ENCODE measurements at places on chromosomes 7 and 10. TPM values are rescaled to one million over a fixed set of nuclear protein-coding genes. Genes with fewer than 3 reads are reported as not detected.

DNA sequence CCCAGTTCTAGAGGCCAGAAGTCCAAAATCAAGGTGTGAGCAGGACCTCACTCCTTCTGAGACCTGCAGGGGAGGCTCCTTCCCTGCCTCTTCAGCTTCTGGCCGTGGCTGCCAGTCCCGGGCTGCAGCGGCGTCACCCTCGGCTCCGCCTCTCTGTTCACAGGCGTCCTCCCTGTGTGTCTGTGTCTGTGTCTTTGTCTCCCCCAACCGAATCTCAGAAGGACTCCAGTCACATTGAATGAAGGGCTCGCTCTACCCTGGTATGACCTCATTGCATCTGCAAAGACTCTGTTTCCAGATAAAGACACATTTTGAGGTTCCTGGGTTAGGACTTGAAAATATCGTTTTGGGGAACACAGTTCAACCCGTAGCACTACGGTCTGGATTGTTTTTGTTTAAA is 33.1 kb upstream of the GALNT11 start:
- DNase-seq = peak; percentile 28

DNA sequence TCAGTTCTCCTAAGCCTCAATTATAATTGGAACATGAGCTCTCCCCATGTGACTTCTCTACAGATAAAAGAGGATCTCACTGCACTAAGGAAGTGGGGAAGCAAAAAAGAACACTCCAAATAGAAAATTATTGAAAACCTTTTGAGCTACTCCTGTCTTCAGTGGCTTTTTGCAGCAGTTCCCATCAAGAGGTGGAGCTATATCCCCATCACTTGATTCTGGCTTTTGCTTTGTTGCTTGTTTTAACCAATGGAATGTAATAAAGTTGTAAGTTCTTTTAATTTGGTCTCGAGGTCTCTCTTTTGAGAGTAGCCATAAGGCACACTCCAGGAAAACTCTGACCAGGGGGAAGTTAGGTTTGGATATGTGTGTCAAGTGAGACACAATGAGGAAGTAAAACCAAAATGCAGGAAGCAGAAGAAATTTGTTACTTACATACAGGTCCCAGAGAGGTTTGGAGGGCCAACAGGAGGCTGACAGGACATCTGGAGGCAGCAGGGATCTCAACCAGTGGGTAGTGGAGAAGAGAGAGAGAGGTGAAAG is 569.4 kb downstream of the HTR7 start:
- DNase-seq = no peak

GRCh38 chr7:22156205-22156604 is 200.7 kb downstream of the RAPGEF5 start:
- DNase-seq = no peak

DNA sequence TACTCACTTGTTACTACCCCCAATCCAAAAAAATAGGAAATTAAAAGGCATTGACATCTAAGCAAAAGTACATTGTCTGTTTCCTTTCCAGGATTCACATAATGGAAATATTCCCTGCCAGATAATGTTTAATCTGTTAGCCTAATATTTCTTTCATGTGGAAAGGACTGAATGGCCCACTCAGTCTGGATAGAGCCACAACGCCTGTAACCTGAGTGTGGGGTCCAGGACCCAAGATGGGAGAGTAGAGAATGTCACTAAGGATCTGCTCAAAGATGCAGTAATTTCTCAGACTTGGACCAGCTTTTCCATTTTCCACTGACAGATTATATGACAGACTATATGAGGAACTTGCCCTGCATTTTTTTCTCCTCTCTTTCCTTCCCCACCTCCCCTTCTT is 1088.9 kb downstream of the KCNMA1 start:
- no peak for DNase-seq

DNA sequence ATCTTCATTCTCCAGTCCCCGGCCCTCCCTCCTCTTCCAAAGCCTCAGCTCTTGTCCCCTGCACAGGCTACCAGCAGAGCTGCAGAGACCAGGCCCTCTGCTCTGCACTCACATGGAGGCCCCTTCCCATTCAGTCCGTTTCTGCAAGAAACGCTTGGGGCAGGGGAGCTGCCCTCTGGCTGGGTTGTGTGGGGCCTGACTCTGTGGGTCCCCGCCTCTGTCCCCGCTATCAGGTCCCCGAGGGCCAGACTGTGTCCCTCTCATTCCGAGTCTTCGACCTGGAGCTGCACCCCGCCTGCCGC is 1.5 kb downstream of the PCOLCE start:
- no peak for DNase-seq

GRCh38 chr7:95539426-95539825 is 53.7 kb downstream of the ASB4 start:
- DNase-seq = no peak

GRCh38 chr7:31145339-31145738 is 93.2 kb downstream of the ADCYAP1R1 start:
- DNase-seq = no peak

DNA sequence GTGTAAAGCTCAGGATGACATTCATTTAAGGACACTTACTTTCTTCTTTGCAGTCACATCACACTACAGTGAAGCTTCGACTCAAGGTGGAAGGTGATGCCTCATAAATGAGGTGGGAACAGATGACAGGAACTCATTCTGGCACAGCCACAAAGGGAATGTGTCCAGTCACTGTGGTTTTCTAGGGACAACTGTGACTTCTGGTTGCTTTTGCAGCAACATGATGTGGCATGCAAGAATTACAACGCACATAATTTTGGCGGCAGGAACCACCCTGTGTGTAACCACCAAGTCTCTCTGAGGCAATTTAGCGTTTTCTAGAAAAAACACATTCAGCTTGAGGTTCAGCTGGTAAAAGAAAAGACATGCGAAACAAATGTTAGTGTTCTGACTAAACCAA is 32.0 kb upstream of the FERD3L start:
- DNase-seq = no peak

DNA sequence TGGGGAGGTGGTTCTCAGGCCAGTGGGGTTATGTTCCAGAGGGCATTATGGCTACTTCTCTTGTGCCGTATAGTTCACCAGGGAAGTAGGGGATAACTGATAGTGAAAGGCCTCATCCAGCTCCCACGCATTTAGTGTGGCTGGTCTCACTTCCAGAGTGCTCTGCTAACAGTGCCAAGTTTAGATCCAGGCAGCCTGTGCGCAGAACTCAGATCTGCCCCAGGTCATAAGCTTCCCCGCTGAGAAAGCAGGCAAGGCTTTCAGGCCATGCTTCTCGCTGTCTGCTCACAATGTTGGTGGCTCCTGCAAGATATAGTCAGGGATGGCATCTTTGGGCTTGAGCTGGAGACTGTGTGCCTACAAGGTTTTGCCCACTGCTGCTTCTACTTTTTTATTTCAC is 11.3 kb downstream of the AGK start:
- no peak for DNase-seq

DNA sequence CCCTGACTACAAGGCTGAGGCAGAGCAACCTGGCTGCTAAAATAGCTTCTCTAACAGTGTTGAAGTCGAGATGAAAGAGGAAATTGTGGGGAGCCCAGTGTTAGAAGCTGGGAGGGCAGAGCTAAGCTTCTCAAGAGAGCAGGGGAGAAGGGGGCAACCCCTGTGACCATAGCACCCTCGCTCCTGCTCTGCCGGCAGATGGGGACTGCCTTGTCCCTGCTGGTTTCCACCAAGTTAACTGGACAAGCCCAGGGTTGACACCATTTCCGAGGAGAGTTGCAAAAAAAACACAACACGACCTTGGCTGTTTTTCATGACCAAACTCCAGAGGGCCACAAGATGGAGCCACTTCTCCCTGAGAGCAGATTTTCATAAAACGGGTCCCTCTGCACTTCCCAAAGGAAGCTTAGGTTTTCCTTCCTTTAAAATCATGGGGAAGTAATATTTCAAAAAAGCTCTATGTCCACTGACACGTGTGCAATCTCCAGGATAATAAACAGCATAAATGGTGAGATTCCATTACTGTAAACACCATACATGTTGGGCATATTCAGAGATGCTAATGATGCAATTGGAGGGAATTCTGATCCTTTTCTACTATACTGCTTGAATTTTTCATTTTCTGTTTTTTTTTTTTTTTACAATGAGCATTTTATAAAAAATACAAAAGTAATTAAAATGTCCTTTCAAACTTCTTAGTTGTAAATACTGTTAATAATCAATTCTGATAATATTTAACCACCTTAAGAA is 140.4 kb downstream of the PIP4K2A start:
- DNase-seq = peak; percentile 25

- DNase-seq = no peak
Observed at GRCh38 chr10:44949127-44949802, 10.3 kb upstream of the RASSF4 start.

DNA sequence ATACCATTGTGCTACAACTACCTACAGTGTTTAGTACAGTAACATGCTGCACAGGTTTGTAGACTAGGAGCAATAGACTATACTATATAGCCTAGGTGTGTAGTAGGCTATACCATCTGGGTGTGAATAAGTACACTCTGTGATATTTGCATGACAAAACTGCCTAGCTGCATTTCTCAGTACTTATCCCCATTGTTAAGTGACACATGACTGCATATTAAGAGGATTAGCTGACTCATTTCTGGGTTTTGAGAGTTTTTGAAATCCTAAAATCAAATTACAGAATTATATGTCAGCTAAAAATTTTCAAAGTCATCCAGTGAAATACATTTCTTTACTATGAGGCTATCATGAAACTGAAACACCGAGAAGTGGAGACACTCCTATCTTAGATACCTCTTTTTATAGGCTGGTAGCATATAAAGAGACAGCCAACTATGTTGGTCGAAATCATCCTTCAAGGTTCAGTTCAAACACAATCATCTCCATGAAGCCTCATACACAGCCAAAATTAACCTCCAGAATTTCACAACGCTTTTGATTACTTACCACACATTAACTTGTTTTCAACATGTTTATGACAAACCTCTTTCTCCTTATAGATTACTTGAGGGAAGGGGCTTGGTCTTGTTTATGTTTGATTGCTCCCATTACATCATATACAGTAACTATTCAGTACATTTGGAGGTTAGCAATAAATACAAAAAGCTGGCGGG is 89.8 kb upstream of the ANK3 start:
- DNase-seq = no peak

GRCh38 chr7:156640949-156641485 is 443 bp downstream of the RNF32 start:
- peak; percentile 58 for DNase-seq

- no peak for DNase-seq
Observed at GRCh38 chr7:23298141-23298881, 828 bp upstream of the MALSU1 start.

DNA sequence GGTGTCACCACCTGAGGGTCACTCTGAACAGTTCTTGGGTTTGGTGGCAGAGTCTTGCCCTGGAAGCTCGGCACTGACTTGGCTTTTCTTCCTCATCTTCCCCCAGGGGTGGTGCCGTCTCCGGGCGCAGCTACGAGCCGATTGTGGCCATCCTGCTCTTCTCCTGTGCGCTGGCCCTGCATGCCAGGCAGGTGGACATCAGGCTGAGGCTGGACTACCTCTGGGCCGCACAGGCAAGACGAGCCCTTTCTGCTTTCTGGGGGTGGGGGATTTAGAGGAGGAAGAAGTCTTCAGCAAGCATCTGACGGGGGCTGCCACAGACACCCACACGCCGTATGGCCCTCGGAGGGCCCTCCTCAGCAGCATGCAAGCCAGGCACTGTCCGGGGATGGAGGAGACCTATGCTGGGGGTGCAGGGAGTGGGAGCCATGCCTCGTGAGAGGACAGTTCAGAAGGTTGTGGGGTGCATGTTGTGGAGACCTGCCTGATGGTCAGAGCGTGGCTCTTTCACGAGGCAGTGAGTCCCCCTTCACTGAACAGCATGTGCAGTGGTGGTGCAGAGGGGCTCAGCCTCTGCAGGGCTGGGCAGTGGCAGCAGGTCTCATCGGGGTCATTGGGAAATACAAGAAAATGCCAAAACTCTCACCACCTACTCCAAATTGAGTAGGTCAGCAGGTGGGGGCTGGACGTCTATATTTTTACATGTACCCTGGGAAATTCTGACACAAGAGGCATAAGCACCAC is 112.4 kb downstream of the ADCY1 start:
- no peak for DNase-seq

GRCh38 chr7:91288208-91288824 is 24.1 kb downstream of the FZD1 start:
- DNase-seq = no peak

GRCh38 chr7:39808796-39809481 is 141.1 kb upstream of the CDK13 start:
- no peak for DNase-seq

GRCh38 chr7:5594616-5595544 is 171.2 kb upstream of the TNRC18 start:
- no peak for DNase-seq

DNA sequence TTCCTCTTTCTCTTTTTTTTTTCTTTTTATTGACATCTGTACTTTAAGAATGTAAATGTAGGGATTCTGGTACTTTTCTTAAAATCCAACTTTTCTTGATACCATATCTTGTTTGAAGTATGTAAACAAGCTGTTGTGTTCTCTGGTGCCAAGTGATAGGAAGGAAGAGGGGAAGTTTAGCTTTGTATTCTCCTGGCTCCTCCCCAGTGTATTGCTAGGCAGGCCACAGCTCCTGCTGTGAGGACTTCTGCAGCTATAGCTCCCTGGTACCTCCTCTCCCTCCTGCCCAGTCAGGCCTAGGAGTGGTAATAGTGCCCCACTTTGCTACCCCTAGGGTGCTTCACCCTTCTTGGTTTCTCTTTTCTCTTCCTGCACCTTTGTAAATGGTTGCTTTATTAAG is 45.3 kb upstream of the SP8 start:
- DNase-seq = no peak

DNA sequence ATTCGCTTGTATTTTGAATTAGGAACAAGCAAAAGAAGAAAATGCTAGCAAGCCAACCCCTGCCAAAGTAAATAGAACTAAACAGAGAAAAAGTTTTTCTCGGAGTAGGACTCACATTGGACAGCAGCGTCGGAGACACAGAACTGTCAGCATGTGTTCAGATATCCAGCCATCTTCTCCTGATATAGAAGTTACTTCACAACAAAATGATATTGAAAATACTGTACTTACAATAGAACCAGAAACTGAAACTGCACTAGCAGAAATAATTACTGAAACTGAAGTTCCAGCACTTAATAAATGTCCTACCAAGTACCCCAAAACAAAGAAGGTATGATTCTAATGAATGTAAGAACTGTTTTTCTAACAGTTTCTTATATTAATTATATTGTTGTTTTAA is 87.9 kb downstream of the KMT2E start:
- no peak for DNase-seq

DNA sequence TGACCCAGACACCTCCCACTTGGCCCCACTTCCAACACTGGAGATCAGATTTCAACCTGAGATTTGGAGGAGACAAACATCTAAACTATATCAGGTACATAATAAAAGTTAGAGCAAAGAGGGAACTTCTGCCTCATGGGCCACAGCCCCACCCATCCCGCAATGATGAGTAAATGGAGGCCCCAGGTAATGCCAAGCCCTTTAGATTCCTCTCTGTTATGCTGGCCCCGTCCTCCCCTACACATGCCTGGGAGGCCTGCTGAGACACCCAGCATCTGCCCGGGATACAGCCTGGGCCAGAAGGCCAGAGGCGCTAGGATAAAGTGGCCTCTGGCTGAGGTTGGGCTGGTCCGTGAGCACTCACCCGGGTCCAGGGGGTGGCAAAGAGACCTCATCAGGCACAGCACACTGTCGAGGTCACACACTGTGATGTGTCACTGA is 185.5 kb upstream of the SH2B2 start:
- DNase-seq = no peak

CABCOCO1 gene
- not detected for total RNA-seq

SLC39A12 gene
- total RNA-seq = not detected

PODXL gene
- total RNA-seq = 1.1 TPM

SMIM30 gene
- total RNA-seq = 21.8 TPM

LGI1 gene
- not detected for total RNA-seq

CYP26C1 gene
- 0.20 TPM for total RNA-seq

ASB10 gene
- not detected for total RNA-seq

GLI3 gene
- total RNA-seq = 0.06 TPM

GPR37 gene
- total RNA-seq = not detected

BMPER gene
- total RNA-seq = 0.30 TPM

Measured in CD4-positive, alpha-beta memory T cell (primary cell).